ENCODE measurements at places on chromosomes 11 and 22.

GRCh38 chr11:19437760-19438159, 197.0 kb upstream of the E2F8 start:
- DNase-seq, result no peak
- no peak overlapping the region for H3K4me3 ChIP-seq
- H3K36me3 ChIP-seq, result no peaks in the 10 kb centered on the region
- H3K27me3 ChIP-seq, result no peaks in the 10 kb centered on the region

DNA sequence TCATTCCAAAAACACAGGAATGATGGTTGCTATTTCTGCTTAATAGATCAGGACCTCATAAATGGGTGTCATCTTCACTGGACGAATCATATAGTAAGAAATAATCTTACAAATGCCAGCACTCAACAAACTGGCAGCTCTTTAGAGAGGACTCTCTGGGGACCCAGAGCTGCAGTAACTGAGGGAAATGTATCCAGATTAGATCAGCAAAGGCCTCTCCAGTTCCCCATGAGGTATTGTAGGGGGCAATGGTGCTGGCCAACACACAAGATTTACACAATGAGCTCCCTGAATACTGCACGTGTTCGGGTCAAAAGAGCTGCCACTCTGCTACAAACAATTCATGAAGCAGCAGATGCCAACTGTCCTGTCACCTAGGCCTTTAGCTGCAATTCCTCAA, 110.2 kb downstream of the RBFOX2 start:
- no peaks in the 10 kb centered on the region for H3K27me3 ChIP-seq
- peaks cover 58% of the 10 kb centered on the region for H3K4me1 ChIP-seq
- H3K27ac ChIP-seq, result no peak overlapping the region
- no peaks in the 10 kb centered on the region for H3K36me3 ChIP-seq
- DNase-seq, result no peak
- H3K4me3 ChIP-seq, result no peak overlapping the region

DNA sequence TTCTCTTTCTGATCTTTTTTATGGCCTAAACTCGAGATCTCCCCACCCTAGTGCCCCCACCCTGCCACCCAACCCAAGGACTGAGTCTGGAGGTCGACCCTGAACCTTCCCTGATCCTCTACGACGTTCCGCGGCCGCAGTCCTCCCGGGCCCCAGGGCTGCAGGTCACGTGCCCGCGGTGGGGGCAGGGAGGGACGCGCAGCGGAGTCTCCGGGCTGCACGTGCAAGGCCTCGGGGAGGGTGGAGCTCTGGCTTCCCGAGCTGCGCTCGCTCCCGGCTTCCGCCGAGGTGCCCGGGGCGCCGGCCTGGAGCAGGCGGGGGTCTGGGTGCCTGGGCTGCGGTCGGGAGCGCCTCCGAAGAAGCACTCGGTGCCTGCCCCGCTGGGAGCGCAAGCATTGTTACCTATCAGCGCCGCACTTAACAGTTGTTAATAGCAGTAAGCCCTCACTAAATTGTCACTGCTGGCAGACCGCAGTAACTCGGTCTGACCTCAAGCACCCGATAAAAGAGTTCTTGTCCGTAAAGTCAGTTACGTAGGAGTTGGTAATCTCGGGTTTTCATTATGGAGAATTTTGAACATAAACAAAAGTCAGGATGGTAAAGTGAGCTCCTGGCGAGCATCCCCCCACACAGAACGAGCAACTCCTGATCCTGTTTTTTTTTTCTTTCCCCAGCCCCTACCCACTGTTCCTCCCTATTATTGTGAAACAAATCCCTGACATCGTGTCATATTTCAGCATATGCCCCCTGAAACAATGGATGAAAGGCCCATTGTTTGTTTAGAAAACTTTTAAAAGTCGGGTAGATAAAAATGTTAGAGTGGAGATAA, 69.7 kb upstream of the EP300 start:
- peaks cover 33% of the 10 kb centered on the region for H3K4me1 ChIP-seq
- peaks cover 2% of the 10 kb centered on the region for H3K27me3 ChIP-seq
- DNase-seq, result peak; percentile 79
- H3K36me3 ChIP-seq, result no peaks in the 10 kb centered on the region
- peak overlapping the region; percentile 75 for H3K27ac ChIP-seq

DNA sequence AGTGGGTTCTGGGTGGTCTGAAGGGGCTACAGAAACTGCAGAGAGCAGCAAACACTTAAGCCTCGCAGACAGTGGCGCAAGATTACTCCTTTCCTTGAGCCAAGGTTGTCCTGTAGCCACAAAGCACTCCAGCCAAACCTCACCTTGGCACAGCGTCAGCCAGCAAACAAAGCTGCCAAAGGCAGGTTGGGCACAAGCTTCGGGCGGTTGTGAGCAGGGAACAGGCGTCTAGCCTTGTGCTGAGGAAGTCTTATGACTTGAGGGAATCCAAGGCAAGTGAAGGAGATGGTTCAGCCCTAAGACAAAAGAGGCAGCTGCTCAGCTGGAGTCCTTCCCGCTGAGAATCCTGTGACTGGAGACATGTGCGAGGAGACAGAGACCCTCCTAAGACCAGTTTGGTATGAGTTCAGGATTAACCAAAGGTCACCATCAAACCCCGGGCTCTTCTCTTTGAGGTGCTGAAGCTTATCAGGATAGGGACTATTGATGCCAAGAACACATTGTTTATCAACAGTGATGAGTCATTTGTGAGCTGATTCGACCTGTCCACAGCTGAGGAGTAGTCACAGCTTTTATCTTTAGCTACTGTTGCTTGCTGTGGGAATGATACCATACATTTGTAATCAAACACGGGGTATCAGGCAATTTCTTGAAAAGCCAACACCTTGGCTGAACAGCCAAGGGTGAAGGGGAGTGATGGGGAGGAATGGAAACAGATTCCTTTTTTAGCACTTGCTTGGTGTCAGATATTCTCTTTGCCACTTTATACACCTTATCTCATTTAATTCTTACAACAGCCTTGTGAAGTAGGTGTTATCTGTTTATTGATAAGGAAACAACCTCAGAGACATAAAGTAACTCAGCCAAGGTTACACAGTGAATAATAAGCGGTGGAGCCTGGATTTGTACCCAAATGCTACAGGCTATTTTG, 4.6 kb downstream of the ADM start:
- peak; percentile 74 for DNase-seq
- H3K36me3 ChIP-seq, result no peaks in the 10 kb centered on the region
- H3K27me3 ChIP-seq, result no peaks in the 10 kb centered on the region
- H3K4me1 ChIP-seq, result peaks cover 51% of the 10 kb centered on the region

DNA sequence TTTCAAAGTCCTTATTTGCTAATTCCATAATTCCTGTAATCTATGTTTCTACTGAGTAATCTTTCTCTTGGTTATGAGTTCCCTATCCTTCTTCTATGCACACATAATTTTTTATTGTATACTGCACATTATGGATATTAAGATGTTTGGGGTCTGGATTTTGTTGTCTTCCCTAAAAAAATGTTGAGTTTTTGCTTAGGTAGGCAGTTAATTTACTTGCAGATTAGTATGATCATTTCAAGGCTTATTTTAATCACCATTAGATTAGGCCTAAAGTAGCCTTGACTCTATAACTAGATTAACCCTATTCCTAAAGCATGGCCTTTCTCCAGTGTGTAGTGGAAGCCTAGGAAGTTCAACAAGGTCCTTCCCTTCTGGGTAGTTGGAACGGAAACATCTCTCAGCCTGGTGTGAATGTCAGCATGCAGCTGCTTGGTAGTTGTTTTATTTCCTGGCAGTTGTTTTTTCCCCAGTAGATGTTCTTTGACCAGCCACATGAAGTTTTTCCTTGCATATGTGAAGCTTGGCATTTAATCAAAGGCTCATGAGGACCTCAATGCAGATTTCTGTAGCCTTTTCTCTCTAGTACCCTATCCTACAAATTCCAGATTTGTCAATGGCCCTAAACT, 419.3 kb upstream of the NARS2 start:
- H3K4me3 ChIP-seq, result no peak overlapping the region
- H3K36me3 ChIP-seq, result no peaks in the 10 kb centered on the region
- H3K27ac ChIP-seq, result no peak overlapping the region
- 0 out of 3 replicates have a peak, but pooled peaks cover 3% of the 10 kb centered on the region for H3K27me3 ChIP-seq

- 0 out of 2 replicates have a peak, but pooled peaks cover 2% of the 10 kb centered on the region for H3K27me3 ChIP-seq
- no peak for DNase-seq
- H3K4me3 ChIP-seq, result no peak overlapping the region
- H3K27ac ChIP-seq, result no peak overlapping the region
- no peaks in the 10 kb centered on the region for H3K36me3 ChIP-seq
Measured at GRCh38 chr11:79381036-79381435, 59.8 kb downstream of the TENM4 start.

DNA sequence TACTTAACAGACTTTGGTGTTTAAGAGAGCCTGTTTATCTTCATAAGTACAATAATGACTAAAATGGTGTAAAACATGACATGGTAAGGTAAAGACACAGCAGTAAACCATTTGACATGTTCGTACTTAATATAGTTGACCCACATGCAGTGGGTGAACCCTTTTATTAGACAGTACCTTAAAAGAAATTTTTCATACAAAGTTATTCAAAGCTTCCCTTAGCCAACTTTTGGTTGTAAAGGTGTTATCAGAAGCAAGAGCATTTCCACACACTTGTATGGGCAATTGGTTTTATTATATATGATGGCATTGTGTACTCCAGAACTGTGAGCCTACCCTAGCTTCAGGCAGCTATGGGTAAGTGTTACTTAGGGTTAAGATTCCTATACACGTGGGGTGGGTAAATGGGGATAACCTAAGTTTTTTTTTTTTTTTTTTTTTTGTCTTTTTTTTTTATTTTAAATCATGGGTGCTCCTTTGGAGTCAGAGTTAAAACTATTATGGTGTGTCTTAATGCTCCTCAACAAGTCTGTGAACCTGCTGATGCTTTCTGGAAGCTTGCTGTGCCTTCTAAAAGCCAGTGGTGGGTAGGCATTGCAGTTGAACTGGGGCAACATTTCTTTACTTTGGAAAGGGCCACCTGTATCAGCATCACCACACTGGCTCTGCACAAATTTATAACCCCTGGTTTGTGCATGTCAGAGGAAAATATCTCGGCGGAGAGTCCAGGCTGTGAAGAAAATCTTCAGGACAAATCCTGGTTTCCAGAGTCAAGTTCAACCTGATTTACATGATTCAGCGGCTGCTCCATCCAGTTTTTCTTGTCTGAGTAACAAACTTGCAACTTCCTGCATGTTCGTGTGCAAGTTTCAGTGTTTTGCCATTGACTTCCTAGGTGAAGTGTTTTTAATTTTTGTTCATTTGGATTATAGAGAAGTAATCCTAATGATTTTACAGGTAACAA, 3.3 kb downstream of the PCF11 start:
- DNase-seq, result no peak
- no peaks in the 10 kb centered on the region for H3K27me3 ChIP-seq
- H3K4me1 ChIP-seq, result peaks cover 44% of the 10 kb centered on the region

GRCh38 chr11:120771551-120772060, 252.3 kb upstream of the TBCEL start:
- H3K4me3 ChIP-seq, result no peak overlapping the region
- H3K27ac ChIP-seq, result no peak overlapping the region
- no peaks in the 10 kb centered on the region for H3K36me3 ChIP-seq
- no peak for DNase-seq

GRCh38 chr22:32044477-32044876, 1.4 kb downstream of the SLC5A1 start:
- DNase-seq, result no peak
- no peaks in the 10 kb centered on the region for H3K27me3 ChIP-seq
- no peak overlapping the region for H3K4me3 ChIP-seq
- H3K4me1 ChIP-seq, result no peaks in the 10 kb centered on the region
- no peaks in the 10 kb centered on the region for H3K36me3 ChIP-seq

- H3K4me3 ChIP-seq, result no peak overlapping the region
- H3K4me1 ChIP-seq, result peaks cover 36% of the 10 kb centered on the region
- no peak for DNase-seq
Measured at GRCh38 chr11:46951864-46952263, 15.3 kb downstream of the CSTPP1 start.

DNA sequence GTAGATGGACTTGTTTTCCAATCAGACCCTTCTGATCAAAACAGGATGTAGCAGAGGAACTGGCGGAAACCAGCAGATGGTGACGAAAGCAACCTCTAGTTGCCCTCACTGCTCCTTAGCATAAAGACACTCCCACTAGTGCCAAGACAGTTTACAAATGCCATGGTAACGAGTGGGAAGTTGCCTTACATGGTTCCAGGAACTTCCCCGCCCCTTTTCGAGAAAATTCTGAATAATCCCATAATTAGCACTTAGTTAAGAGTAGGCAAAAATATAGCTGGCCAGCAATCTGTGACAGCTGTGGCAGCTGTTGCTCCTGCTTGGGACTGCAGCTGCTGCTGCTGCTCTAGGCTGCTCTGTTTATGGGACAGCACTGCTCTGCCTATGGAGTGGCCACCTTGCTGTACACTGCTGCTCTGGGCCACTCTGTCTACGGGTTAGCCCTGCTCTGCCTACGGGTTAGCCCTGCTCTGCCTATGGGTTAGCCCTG, 33.4 kb upstream of the SORL1 start:
- no peaks in the 10 kb centered on the region for H3K27me3 ChIP-seq
- no peak overlapping the region for H3K4me3 ChIP-seq
- H3K27ac ChIP-seq, result no peak overlapping the region
- H3K36me3 ChIP-seq, result no peaks in the 10 kb centered on the region
- H3K4me1 ChIP-seq, result peaks cover 7% of the 10 kb centered on the region

DNA sequence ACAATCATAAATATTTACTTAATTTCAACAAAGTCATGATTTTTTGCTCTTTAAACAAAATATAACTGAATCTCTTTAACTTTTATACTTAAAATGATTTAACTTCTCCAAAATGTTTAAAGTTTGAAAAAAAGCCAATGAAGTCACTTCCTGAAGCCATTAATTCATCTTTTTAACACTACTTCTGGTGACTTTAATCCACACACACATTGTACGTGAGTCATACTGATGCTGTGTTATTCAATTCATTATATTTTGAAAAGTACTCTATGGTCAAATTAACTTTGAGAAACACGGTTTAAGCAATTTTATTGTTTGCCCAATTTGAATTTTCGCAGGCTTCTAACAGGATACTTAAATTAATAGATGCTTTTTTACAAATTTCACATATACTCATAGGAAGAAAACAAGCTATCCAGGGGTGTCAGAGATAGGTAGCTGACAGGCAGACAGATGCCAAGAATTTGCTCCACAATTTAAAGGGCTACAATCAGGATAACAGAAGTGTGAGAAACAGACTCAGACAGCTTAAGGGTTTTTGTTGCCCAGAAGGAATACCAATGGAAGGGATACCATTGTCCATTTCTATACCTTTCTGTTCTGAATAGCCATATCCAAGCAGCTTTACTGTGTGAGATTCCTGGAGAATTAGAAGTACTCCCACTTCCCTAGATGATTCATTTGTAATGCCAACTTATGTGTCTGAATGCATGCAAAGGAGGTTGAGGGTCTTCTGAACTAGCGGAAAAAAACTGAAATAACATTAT, 118.4 kb downstream of the RBFOX2 start:
- H3K27me3 ChIP-seq, result no peaks in the 10 kb centered on the region
- no peak for DNase-seq
- H3K4me3 ChIP-seq, result no peak overlapping the region
- peaks cover 26% of the 10 kb centered on the region for H3K4me1 ChIP-seq
- H3K36me3 ChIP-seq, result no peaks in the 10 kb centered on the region

DNA sequence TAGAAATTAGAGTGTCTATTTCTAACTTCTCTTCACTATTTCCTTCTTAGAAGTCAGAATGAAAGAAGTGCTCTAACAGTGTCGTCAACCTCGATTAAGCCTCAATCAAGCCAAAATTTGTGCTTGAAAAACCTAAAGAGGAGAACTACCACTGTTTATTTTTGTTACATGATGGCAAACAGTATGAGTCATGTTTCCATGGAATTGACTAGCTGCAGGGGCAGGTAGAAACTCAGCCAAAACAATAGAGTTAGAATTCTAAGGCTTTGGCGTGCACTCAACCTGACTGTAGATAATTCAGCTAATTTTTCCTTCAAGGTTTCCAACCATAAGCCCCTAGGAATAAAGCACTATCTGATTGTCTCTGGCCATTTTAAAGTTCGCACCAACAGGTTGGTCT, 415.9 kb downstream of the ETS1 start:
- DNase-seq, result no peak
- no peak overlapping the region for H3K27ac ChIP-seq
- H3K4me1 ChIP-seq, result no peaks in the 10 kb centered on the region
- H3K36me3 ChIP-seq, result no peaks in the 10 kb centered on the region
- H3K4me3 ChIP-seq, result no peak overlapping the region

All from HepG2 (cell line).